Activated CD4-positive, CD25-positive, alpha-beta regulatory T cell treated with anti-CD3 and anti-CD28 coated beads, Interleukin-2, amount 50 U/mL, for 72 hours (primary cell): ENCODE measurements at places on chromosomes 2 and 18.
A peak's percentile ranks its signal among the peaks of the same experiment; 100 is the strongest.

- DNase-seq, result no peak
These were observed 201.6 kb downstream of the HDAC4 start for GRCh38 chr2:239199041-239199768.

- DNase-seq, result peak; percentile 25
These were observed at the start of gene CHRNG for GRCh38 chr2:232539298-232540231. Gene CHRNG, plus strand, starts transcription at chr2:232539692. Its CDS starts 56 bp downstream, at chr2:232539748.

- DNase-seq, result no peak
These were observed 65.5 kb downstream of the ZNF516 start for GRCh38 chr18:76429262-76430126.

- no peak for DNase-seq
These were observed 256.0 kb downstream of the EIPR1 start for GRCh38 chr2:3121601-3122000.

- DNase-seq, result no peak
These were observed 106.9 kb upstream of the RGPD4 start for GRCh38 chr2:107719836-107720235.

- DNase-seq, result no peak
These were observed 19.0 kb downstream of the DYNC1I2 start for GRCh38 chr2:171706152-171706803.

DNA sequence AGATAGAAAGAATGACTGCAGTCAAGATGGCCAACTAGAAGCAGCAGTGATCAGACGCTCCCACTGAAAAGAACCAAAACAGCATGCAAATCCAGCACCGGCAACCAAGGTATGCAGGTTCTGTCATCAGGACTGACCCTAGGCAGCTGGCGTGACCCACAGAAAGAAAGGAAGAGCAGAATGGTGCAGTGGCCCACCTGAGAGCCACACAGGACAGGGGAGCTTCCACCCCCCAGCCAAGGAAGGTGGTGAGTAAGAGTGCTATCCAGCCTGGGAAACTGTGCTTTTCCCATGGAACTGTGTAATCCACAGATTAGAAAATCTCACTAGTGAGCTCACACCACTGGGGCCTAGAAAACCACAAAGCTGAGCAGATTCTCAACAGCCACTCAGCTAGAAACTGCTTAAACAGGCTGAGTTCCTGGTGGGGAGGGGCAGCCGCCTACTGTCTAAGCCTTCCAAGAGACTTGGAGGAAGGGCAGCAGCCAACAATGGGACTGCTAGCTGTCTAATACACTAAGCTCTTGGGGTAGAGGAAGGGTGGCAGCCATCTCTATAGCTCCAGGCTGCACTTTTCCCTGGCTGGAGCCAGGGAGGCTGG lies 127.9 kb downstream of the EVA1A start:
- DNase-seq, result no peak

- no peak for DNase-seq
These were observed 140.4 kb downstream of the RBMS1 start for GRCh38 chr2:160353166-160353565.

GRCh38 chr2:117956036-117956796 lies 57.7 kb downstream of the CCDC93 start:
- DNase-seq, result no peak

DNA sequence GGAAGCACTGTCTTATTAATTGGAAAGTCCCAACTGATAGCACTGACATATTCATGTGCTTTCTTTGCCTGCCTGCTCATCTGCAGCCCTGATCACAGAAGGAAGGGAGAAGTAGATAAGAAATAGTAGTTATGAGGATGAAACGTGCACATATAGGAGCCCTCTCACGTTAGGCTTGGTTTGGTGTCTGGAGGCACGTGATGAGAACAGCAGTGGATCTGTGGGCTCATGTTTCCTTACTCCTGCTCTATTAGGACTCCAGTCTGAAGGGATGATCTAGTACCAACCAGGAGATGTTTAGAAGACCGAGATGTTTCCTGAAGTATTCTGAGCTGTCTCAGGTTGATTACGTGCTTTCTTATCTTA lies 84.9 kb downstream of the MAP4K4 start:
- DNase-seq, result no peak

DNA sequence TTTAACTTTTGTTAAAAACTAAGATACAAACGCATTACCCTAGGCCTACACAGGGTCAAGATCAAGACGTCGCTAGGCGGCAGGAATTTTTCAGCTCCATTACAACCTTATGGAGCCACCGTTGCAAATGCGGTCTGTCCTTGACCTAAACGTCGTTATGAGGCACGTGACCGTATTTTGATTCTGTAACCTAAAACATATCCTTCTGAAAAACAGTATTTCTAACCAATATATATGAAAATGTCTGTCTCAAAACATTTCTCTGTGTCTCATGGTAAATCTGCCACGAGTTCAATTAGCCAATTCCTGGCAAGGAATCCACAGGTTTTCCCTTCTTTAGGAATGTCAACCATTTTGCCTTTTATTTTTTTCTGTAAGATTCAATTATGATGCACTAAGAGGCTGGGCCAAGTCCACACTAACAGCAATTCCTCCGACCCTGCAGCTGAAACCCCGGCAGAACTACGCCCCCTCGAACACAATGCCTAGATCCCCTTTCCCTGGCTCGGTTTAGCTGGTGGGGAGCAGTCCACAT lies 1.7 kb downstream of the RTN4 start:
- no peak for DNase-seq

DNA sequence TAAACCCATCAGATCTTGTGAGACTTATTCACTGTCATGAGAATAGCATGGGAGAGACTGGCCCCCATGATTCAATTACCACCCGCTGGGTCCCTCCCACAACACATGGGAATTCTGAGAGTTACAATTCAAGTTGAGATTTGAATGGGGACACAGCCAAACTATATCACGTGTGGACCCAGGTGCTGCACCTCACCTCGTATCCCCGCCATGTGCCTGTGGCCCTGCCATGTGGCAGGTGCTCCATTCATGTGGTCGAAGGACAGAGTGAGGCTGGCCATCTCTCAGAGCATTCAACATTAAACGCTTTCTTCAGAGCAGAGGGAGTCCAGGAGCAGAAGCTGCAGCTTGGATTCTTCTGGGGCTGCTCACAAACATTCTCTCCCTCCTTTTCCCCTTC lies 32.3 kb downstream of the MROH2A start:
- peak; percentile 6 for DNase-seq

DNA sequence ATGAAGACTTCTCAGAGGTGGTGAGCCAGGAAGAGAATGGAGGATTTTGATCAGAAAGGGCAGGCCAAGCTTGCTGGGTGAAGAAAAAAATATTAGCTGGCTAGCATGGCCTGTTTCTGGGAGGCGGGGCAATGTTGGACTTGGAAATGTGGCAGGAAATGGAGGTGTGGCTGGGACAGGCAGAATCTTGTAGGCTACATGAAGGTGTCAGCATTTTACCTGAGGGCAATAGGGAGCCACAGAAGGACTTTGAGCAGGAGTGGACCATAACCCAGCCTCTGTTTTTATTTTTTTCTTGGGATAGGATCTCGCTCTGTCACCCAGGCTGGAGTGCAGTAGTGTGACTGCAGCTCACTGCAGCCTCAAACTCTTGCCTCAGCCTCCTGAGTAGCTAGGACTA lies 31.7 kb downstream of the EMX1 start:
- DNase-seq, result no peak

DNA sequence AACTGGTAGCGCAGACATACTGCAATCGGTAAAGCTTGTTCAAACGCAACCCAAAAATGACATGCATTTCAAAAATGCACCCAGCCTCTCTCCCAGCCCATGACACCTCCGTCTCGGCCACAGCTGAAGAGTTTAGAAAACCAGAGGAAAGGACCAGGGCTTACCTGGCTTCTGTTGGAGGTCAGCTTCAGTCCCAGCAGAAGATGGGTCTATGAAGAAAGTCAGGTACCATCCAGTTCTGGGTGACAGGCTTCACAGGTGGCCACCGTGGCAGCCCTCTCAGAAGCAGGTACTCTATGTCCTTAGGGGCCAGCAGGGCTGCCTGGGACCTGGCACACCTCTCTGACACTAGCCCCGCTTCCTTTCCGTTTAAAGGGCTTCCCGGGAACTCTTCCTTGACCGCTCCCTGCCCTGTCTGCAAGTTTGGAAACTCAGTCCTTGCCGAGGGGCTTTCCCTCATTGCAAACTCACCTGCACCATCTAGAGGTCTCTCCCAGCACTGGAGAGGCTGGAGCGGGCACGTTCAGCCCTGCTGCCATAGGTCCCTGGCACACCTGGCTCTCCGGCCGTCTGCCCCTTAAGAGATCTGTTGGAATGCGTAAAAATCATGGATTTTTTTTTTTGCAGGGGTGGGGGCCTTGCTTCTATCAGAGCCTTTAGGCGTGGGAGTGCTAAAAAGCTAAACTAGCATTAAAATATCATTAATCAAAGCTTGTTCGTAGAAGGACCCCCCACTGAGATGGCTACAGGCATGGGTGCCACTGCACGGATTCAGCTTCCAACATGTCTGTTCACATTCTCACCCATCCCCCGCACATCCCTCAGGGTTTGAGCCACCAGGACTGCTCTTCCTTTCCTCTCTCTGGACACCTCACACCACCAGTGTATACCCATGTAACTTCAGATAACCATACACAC lies at the start of gene EDAR:
TSS of gene EDAR (minus strand) at position 425 of the 918 bp plus-strand sequence. CDS start 58,206 bp downstream, outside the sequence.
- peak; percentile 36 for DNase-seq

DNA sequence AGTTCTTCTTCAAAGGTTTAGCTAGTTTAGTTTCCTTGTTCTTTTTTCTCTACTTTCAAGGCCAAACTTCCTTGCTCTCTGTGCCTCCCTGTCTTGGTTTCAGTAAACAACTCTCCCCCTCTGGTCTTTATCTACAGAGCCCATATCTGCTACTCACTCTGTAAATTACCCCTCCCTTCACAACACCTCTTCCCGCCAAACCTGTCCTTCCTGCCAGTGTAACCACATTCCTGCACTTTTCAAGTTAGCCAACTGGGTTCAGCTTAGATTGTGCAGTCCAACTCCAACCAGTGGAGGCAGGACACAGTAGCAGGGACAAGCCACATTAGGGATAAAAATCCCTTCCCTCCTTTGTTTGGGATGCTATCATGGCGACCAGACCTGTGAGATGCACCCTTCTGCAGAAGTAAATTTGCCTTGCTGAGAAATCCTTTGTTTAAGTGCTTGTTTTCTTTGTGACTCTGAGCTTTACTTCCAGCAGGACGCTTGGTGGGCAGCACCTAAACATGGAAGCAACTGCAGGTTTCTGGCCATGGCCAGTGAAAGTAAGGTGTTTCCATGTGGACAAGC lies 706.0 kb downstream of the KCNJ3 start:
- DNase-seq, result no peak

- no peak for DNase-seq
These were observed 414.3 kb downstream of the MEIS1 start for GRCh38 chr2:66849153-66849755.

DNA sequence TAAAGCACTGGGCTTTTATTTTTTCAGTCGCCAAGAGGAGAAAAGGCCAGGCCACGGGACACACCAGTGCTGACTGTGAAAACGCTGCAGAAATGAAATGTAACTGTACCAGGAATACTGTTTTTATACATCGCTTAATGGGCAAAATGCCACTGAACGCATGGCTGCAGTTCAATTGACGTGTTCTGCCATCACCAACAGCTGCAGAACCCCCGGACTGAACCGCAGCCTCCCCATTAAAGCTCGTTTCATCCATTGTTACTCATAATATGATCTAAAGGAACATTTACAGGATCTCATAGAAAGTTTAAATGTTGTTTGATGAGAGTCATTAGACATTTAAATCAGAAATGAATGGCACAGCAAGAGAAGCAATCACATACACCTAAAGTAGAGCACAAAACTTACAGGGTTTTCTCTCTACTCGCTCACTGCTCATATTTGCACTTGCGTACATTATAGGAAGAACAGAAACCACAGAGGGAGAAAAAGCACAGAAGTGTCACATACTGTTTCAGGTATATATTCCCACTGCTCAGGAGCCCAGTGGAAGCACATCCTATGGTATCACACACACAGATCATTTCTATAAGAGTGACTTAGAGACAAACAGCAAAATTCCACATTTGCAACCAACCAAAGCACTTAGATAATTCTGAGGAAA lies 35.3 kb downstream of the TCF4 start:
- DNase-seq, result no peak

- DNase-seq, result no peak
These were observed 19.7 kb upstream of the DCTN1 start for GRCh38 chr2:74399785-74400184.

- no peak for DNase-seq
These were observed 50.5 kb downstream of the SLC4A5 start for GRCh38 chr2:74292751-74293150.

DNA sequence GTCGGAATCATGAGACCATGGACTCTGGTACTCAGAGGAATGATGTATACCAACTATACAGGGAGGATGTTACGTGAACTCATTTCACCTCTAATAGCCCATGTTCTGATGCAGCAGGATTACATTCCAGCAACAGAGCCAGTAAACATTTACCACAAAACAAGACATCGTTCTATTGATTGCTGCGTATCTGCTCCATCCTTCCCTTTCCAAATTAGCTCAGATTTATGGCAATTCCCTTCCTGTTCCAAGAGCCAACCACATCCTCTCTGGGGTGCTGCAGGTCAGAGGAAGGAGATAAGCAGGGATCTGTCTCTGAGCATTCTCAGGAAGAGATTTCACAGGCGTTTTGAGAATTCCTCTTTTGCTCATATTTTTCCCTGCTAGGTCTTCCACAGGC lies 98.3 kb downstream of the KLF7 start:
- DNase-seq, result no peak

- no peak for DNase-seq
These were observed 28.4 kb upstream of the ACVR1C start for GRCh38 chr2:157657101-157657500.

GRCh38 chr2:14633061-14633460 lies 544 bp downstream of the LRATD1 start:
- DNase-seq, result no peak

GRCh38 chr18:80175451-80176204 lies 66.6 kb downstream of the ADNP2 start:
- DNase-seq, result no peak

GRCh38 chr2:212477571-212477970 lies 61.0 kb downstream of the ERBB4 start:
- DNase-seq, result no peak

DNA sequence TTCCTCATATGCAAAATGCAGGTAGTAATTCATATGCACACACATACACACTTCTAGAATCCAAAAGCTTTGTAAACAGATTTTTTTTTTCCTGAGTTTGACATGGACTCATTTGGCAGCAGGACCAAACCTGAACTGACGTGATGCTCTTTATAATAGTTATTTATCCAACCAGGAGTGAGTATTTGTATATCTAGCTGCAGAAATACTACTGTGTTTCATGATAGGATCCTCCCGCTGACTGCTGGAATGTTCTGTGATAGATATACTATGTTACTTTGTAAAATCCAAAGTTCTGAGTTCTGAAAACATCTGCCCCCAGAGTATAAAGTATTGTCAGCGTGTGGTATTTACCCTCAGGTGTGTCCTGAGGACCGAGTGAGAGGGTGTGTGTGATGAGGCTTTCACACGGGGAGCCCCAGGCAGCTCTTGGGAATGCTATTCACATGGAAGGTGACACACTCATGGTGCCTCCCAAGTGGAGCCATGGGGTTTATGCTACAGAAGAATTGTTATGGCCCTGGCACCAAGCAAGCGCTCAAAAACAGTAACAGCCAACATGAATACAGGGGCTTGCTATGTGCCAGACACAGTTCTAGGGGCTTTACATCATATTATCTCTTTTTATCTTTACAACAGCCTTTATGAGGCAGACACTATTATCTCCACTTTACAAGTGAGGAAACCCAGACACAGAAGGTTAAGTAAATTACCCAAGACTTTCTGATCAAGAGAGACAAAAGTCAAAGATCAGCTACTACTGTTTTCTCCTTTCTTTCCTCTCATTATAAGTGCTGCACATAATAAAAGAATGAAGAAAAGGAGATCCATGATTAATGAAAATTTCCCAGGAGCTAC lies 16.7 kb upstream of the TXNDC2 start:
- DNase-seq, result no peak
